H4 (cell line): ENCODE measurements at places on chromosomes 5 and 9.

- DNase-seq = peak; percentile 38
Measured at GRCh38 chr9:132169672-132170392, 8.0 kb downstream of the NTNG2 start.

GRCh38 chr5:131488463-131488862, 146.6 kb downstream of the RAPGEF6 start:
- no peak for DNase-seq

GRCh38 chr5:58073243-58073642, 386.6 kb downstream of the PLK2 start:
- no peak for DNase-seq

GRCh38 chr9:72839085-72839484, 113.8 kb downstream of the ALDH1A1 start:
- DNase-seq = no peak

GRCh38 chr5:169020102-169020501, 280.8 kb downstream of the SLIT3 start:
- DNase-seq = peak; percentile 54

GRCh38 chr9:120965344-120966012, 38.9 kb upstream of the TRAF1 start:
- DNase-seq = no peak

GRCh38 chr9:90322296-90322695, 320.3 kb downstream of the DIRAS2 start:
- DNase-seq = no peak

DNA sequence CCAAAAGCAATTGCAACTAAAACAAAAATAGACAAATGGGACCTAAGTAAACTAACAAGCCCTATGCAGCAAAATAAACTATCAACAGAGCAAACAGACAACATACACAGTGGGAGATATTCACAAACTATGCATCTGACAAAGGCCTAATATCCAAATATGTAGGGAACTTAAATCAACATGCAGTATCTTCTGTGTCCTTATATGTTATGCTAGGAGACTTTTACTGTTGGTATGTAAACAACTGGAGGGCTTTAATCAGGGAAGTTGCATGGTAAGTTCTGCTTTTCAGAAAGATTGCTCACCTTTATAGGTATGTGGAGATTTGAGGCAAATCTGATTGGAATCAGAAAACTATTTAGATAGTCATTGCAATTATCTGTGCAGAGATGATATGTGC, 461.2 kb upstream of the RIOK2 start:
- no peak for DNase-seq

DNA sequence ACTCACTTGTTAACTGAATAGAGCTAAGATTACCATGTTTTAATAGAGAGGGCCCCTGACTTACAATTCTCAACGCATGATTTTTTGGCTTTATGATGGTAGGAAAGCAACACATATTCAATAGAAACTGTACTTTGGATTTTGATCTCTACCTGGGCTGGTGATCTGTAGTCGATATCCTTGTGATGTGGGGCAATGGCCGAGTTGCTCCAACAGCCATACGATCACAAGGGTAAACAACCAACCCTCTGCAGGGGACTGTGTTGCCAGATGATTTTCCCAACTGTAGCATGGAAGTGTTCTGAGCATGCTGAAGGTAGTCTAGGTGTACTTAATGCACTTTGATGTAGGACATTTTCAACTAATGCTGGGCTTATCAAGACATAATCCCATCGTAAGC, 36.5 kb downstream of the NSUN2 start:
- DNase-seq = no peak

GRCh38 chr9:12849486-12850003, 74.7 kb downstream of the LURAP1L start:
- DNase-seq = no peak

- no peak for DNase-seq
Measured at GRCh38 chr9:100600521-100601079, 22.7 kb downstream of the CAVIN4 start.

DNA sequence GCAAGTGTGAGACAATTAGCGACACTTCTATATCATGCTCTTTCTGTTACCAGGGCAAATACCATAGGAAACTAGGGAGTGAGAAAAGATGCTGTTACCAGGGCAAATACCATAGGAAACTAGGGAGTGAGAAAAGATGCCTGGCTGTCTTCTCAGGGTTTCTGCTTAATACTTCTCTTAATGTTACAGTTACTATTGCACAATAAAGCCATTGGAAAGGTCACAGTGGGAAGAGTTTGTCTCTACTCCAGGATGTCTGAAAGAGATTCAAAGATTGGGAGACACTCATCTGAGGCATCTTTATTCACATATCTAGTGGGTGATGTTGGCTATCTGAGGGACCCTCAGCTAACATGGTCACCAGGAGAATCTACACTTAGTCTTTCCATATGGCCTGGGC, 431.7 kb upstream of the POU5F2 start:
- DNase-seq = no peak

DNA sequence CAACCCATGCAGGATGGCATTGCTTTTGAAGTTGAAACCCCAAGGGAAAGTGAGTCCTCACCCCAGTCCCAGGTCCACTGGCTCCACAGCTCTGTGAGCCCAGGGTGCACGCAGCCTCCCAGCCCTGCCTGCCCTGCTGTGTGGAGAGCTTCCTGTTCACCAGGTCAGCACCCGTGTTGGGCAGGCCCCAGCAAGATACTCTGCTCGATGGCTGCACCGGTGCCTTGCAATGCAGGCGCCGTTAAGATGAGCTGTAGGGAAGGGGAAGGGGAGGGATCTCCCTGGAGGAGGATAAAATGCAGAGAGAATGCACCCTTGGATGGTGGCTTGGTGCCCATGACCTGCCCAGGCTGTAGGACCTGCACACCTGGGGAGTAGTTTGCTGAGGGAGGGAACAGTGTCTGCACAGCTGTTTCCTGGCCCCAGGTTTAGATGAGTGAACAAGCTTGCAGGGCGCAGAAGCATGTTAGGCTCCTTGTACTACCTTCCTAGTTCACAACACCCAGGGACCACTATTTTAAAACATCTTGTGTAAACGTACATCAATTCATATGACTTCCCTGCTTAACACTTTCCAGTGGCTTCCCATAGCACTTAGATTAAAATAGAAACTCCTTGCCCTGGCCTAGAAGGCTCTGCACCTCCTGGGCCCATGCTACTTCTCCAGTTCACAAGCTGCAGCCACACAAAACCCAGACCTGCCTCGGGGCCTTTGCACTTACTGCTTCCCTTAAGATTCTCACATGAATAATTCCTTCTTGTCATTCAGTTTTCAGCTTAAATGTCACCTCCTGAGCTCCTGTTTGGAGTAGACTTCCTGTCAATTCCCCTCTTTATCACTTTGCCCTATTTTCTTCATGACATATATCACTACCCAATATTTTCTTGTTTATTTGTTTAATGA, 19.6 kb downstream of the FAT2 start:
- no peak for DNase-seq

DNA sequence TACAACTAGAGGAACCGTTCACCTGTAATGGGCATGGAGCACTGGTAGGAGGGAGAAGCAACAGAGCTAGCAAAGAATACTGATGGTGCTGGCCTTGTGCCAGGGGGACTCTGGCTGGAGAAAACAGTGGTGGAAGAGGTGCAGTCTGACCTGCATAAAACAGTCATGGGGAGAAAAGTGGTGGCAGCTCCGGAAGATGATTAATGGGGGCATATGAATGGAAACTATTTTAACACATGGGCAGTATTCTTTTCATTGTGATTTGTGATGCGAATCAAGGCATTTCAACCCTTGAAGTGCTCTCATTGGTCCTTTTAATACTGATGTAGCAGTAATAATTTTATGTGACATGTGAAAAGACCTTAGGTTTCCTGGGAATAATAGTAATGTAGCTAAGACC, 219.6 kb downstream of the ADAMTS6 start:
- DNase-seq = no peak

- no peak for DNase-seq
Measured at GRCh38 chr5:10511741-10512640, 51.9 kb upstream of the ANKRD33B start.

DNA sequence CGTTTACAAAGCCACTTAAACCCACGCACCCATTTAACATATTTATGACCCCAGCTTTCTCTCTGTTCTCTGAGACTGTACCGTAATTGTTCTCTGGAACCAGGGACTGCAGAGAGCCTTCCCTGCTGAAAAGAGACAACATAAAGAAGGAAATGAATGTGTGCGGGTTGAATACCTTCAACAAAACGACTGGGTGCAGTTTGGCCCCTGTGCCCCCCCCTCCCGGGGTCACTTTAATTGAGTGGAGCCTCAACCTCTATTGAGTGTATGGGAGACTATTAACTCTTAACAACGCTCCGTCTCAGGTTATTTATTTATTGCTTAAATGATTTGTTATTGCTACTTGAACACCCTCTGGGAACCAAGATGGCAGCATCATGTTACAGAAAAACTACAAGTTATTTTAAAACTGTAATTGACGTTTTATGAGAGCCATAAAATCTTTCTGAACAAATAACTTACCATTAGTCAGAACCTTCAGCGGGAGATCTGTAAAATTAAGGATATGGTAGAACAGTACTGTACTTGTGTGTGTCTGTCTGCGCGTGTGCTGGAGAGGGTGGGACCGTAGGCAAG, 70.6 kb downstream of the GAS1 start:
- no peak for DNase-seq

- DNase-seq = no peak
Measured at GRCh38 chr9:73284377-73284776, 132.7 kb downstream of the ANXA1 start.

DNA sequence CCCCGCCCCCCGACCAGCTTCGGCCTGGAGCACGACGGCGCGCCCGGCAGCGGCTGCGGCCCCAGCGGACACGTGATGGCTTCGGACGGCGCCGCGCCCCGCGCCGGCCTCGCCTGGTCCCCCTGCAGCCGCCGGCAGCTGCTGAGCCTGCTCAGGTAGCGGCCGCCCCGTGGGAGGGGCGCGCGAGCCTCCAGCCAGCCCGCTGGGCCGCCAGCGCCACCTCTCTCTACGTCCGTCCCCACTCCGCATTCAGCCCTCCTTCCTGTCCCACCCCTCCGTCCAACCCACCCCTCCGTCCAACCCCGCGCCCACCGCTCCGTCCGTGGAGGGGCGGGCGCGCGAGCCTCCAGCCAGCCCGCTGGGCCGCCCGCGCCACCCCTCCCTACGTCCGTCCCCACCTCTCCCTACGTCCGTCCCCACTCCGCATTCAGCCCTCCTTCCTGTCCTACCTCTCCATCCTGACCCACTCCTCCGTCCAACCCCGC, 6.5 kb downstream of the ADAMTS13 start:
- no peak for DNase-seq

- no peak for DNase-seq
Measured at GRCh38 chr9:84241817-84242373, 98.7 kb downstream of the SLC28A3 start.

DNA sequence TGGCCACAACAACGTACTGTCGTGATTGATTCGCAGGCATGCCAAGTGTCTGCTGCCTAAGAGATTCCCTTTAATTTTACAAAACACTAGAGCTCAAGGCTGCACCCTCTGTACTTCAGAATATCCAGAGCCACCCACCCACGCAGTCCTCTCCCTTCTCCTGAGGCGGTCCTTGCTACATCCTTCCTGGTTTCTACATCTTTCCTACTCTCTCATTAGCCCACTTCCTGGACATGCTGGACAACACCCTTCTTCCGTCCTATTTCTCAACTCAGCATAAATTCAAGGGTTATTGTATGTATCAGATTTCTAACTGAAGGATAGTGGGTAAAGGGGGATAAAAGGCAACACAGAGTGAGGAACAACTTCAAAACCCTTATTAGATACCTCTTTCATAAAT, 148.4 kb upstream of the MAP3K1 start:
- no peak for DNase-seq

GRCh38 chr9:134225186-134225585, 60.8 kb upstream of the RNU6ATAC start:
- DNase-seq = no peak

GRCh38 chr9:6557883-6558616, 87.5 kb downstream of the GLDC start:
- DNase-seq = no peak

GRCh38 chr9:1085086-1085485, 34.9 kb downstream of the DMRT2 start:
- DNase-seq = no peak

GRCh38 chr5:55320571-55320970, 12.8 kb downstream of the MTREX start:
- DNase-seq = no peak
